ENCODE measurements at places on chromosomes 4 and X.
A peak's percentile ranks its signal among the peaks of the same experiment; 100 is the strongest.

DNA sequence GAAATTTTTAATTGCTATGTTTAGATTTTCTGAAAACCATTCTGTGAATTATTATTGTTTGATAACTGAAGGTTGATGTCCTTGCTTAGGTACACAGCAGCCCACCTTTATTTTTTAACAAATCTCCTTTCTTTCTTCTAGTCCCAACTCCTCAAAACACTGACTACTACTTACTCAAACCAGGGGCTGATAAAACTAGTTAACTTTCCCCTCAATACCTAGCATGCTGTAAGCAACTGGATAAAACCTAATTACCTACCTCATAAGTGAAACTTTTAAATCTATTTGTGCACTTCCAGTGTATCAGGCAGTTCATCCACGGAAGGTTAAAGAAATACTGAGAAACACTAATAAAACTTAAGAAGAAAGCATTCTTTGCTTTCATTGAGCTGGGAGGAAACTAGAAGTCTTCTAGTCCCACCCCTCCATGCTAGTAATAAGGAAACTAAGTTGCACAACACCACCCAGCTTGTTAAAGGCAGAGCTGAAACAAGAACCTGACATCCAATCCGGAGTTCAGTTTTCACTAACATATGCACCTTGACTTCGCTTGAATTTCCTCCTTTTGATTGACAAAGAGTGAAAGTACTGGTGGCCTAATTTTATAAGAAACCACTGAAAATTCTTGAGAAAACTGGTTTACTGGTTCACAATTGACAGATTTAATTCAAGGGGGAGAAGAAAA is 180.2 kb upstream of the TET2 start:
- no peaks in the 10 kb centered on the region for H3K27me3 ChIP-seq
- no peak overlapping the region for H3K4me3 ChIP-seq
- no peaks in the 10 kb centered on the region for H3K36me3 ChIP-seq

DNA sequence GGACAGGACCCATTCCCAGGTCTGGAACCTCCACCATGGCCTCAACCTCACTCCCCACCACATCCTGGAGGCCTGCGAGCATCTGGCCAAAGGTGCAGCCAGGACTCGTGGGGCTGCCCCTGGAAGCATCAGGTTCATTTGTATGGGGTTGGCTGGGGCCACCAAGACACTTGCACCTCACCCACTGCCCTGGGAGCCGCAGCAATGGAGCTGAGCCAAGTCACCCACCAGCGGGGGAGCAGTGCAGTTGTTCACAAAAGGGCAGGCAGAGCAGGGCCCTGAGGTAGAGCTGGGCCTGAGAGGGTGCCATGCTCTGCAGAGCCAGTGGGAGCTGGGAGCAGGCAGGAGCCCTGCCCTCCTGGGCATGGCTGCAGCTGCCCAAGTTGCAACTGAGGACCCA is 163.5 kb downstream of the FAM47A start:
- no peak overlapping the region for H3K27ac ChIP-seq
- H3K36me3 ChIP-seq = no peaks in the 10 kb centered on the region
- H3K4me3 ChIP-seq = no peak overlapping the region
- DNase-seq = no peak
- H3K27me3 ChIP-seq = no peaks in the 10 kb centered on the region

DNA sequence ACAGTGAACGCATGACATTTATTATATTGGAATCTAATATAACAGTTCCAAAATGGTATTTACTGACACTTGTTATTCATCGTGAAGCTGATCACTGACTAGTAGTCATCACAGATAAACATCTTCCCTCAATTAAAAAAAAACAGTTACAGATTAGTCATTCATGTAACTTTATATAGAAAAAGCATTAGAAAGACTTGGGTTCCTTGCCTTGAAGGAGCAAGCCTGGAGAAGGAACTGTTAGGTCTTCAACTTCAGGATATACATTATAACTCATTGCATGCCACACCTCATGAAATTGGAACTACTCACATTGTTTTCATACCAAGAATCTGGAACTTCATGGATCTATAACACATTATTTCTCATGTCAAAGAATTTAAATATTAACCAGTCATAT is 317.7 kb downstream of the CCSER1 start:
- H3K27ac ChIP-seq = peak overlapping the region; percentile 97
- H3K4me1 ChIP-seq = peaks cover 50% of the 10 kb centered on the region
- no peak for DNase-seq
- no peaks in the 10 kb centered on the region for H3K36me3 ChIP-seq
- no peak overlapping the region for H3K4me3 ChIP-seq

DNA sequence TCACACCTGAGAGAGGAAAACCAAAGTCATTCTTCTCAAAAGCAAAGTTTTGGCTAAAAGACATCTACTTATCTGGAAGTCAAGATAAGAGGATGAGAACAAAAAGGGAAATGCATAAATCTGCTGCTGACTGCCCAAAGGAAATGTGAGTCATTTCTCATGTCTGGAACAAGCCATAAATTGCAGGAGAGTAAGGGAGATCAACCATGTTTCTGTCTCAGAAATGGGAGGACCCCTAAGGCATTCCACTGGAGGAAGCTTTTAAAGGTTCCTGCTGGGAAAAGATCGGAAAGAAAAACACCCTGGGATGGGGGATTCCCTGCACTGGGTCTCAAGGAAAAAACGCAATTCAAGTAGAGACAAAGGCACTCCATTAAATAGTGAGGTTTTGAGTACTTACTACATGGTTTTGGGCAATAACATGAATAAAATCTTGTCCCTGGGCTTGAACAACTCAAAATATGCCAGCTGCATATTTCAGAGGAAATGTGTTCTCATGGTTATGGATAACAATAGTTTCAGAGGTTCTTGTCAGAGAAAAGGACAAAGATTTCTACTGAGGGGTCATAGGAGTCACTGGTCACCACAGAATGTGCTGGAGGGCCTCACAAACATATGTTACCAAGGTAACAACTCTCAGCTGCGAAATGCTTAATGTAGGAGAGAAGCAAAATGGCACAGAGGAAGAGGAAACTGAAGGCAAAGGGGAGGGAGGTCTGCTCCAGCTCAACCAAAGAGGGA is 19.3 kb downstream of the GPR143 start:
- H3K36me3 ChIP-seq = no peaks in the 10 kb centered on the region
- H3K4me1 ChIP-seq = peaks cover 19% of the 10 kb centered on the region
- no peaks in the 10 kb centered on the region for H3K27me3 ChIP-seq
- H3K4me3 ChIP-seq = no peak overlapping the region
- peak overlapping the region; percentile 98 for H3K27ac ChIP-seq

GRCh38 chr4:26837993-26838842 is 22.4 kb upstream of the STIM2 start:
- DNase-seq = no peak
- no peaks in the 10 kb centered on the region for H3K4me1 ChIP-seq
- H3K4me3 ChIP-seq = no peak overlapping the region

GRCh38 chr4:4391866-4392265 is 5.0 kb downstream of the NSG1 start:
- no peak overlapping the region for H3K4me3 ChIP-seq
- no peak for DNase-seq
- H3K36me3 ChIP-seq = no peaks in the 10 kb centered on the region

DNA sequence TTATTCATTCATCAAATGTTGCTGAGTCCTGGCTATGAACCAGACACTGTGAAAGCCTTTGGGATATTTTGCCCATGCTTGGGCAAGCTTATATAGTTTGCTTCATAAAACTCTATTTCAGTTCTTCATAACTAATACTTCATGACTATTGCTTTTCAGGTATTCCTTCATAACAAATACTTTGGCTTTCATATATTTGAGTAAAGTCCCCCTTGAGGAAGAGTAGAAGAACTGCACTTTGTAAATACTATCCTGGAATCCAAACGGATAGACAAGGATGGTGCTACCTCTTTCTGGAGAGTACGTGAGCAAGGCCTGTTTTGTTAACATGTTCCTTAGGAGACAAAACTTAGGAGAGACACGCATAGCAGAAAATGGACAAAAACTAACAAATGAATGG is 1.7 kb upstream of the AFP start:
- H3K4me1 ChIP-seq = no peaks in the 10 kb centered on the region
- no peak overlapping the region for H3K27ac ChIP-seq
- no peak for DNase-seq
- no peak overlapping the region for H3K4me3 ChIP-seq
- peaks cover 16% of the 10 kb centered on the region for H3K27me3 ChIP-seq
- H3K36me3 ChIP-seq = no peaks in the 10 kb centered on the region

- no peak overlapping the region for H3K4me3 ChIP-seq
- no peaks in the 10 kb centered on the region for H3K36me3 ChIP-seq
- no peaks in the 10 kb centered on the region for H3K27me3 ChIP-seq
- H3K27ac ChIP-seq = no peak overlapping the region
Observed at GRCh38 chr4:79764120-79764519, 308.9 kb downstream of the ANTXR2 start.

DNA sequence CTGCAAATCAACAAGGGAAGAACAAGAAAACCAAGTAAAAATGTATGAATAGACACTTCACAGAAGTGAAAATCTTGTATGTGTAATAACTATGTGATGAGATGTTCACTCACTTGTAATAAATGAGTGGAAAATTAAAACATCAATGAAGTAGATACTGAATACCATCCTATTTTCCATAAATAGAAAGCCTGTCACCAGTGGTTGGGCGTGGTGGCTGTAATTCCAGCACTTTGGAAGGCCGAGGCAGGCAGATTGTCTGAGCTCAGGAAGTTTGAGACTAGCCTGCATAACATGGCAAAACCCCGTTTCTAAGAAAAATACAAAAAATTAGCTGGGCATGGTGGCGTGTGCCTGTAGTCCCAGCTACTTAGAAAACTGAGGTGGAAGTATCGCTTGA is 53.5 kb upstream of the SOD3 start:
- no peak overlapping the region for H3K27ac ChIP-seq
- H3K4me1 ChIP-seq = no peaks in the 10 kb centered on the region
- H3K4me3 ChIP-seq = no peak overlapping the region
- H3K36me3 ChIP-seq = no peaks in the 10 kb centered on the region
- no peak for DNase-seq

- no peaks in the 10 kb centered on the region for H3K36me3 ChIP-seq
- no peak for DNase-seq
- no peak overlapping the region for H3K27ac ChIP-seq
- no peak overlapping the region for H3K4me3 ChIP-seq
Observed at GRCh38 chrX:56798339-56798711, 69.3 kb downstream of the NBDY start.

DNA sequence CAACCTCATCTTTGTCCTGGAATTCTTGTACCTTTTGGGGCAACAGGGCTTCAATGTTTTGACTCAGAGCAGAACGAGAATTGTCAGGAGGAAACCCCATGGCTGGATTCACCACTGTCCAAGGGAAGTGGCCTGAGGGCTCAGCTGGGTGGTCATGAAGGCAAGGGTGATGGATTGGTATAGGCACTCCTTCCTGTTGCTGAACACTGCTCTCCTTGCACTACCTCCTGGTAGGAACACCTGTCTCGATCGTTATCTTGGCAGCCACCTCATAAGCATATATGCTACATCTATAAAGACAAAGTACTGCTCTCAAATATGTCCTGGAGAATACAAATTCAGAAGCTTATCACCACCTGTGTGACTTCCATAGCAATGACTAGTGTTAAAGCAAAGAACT is 79.8 kb downstream of the CCNG2 start:
- DNase-seq = no peak
- H3K36me3 ChIP-seq = no peaks in the 10 kb centered on the region
- no peak overlapping the region for H3K27ac ChIP-seq
- H3K4me1 ChIP-seq = no peaks in the 10 kb centered on the region

DNA sequence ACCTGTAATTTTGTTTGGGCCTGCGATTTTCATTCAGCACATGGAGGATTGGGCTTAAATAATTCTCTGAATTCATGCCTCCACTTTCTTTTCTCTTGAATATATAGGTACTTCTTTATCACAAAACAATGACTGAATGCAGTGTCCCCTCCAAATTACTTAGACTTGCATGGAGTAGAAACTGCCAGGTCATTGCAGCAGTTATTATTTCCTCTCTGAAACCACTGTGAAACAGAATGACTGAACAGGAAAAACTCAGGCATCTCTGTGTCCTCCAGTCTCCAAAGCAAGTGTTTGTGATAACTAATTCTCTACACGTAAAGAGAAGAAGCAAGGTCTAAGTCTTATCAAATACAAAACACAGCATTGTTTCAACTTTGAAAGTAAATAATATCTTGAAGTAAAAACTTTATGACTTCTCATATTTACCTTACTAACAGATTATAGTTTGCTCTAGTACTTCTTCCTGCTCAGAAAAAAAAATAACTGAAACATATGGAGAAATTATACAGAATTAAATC is 144.5 kb upstream of the DIAPH2 start:
- H3K36me3 ChIP-seq = no peaks in the 10 kb centered on the region
- no peaks in the 10 kb centered on the region for H3K4me1 ChIP-seq
- no peak for DNase-seq

GRCh38 chrX:48590203-48591103 is 6.8 kb upstream of the WDR13 start:
- DNase-seq = no peak
- H3K4me1 ChIP-seq = peaks cover 15% of the 10 kb centered on the region
- H3K27ac ChIP-seq = peak overlapping the region; percentile 85
- H3K36me3 ChIP-seq = no peaks in the 10 kb centered on the region

GRCh38 chr4:158170691-158171561 is 1.9 kb downstream of the GASK1B start:
- peak overlapping the region; percentile 16 for H3K27ac ChIP-seq
- DNase-seq = peak; percentile 82
- H3K36me3 ChIP-seq = no peaks in the 10 kb centered on the region
- no peaks in the 10 kb centered on the region for H3K27me3 ChIP-seq
- H3K4me1 ChIP-seq = peaks cover 16% of the 10 kb centered on the region
- peak overlapping the region; percentile 22 for H3K4me3 ChIP-seq

GRCh38 chr4:156146571-156146970 is 192.9 kb upstream of the CTSO start:
- no peaks in the 10 kb centered on the region for H3K36me3 ChIP-seq
- DNase-seq = no peak
- H3K27ac ChIP-seq = no peak overlapping the region
- H3K27me3 ChIP-seq = no peaks in the 10 kb centered on the region
- H3K4me3 ChIP-seq = no peak overlapping the region

- DNase-seq = no peak
- H3K27ac ChIP-seq = no peak overlapping the region
- H3K4me3 ChIP-seq = no peak overlapping the region
- H3K27me3 ChIP-seq = no peaks in the 10 kb centered on the region
- H3K4me1 ChIP-seq = no peaks in the 10 kb centered on the region
- H3K36me3 ChIP-seq = no peaks in the 10 kb centered on the region
Observed at GRCh38 chrX:134026565-134027311, 41.3 kb upstream of the GPC3 start.

- no peaks in the 10 kb centered on the region for H3K36me3 ChIP-seq
- DNase-seq = no peak
- no peak overlapping the region for H3K4me3 ChIP-seq
- no peaks in the 10 kb centered on the region for H3K4me1 ChIP-seq
Observed at GRCh38 chr4:114997576-114998247, 115.7 kb downstream of the NDST4 start.

- no peak overlapping the region for H3K4me3 ChIP-seq
- H3K27me3 ChIP-seq = no peaks in the 10 kb centered on the region
- no peaks in the 10 kb centered on the region for H3K4me1 ChIP-seq
- DNase-seq = no peak
Observed at GRCh38 chrX:120120223-120120622, 4.5 kb upstream of the RHOXF1 start.

DNA sequence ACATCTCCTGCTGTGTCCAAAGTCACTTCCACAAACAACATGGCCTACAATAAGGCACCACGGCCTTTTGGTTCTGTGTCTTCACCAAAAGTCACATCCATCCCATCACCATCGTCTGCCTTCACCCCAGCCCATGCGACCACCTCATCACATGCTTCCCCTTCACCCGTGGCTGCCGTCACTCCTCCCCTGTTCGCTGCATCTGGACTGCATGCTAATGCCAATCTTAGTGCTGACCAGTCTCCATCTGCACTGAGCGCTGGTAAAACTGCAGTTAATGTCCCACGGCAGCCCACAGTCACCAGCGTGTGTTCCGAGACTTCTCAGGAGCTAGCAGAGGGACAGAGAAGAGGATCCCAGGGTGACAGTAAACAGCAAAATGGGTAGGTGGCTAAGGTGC is 123.9 kb downstream of the PDLIM5 start:
- DNase-seq = no peak
- H3K4me1 ChIP-seq = no peaks in the 10 kb centered on the region
- H3K36me3 ChIP-seq = peaks cover 59% of the 10 kb centered on the region

Data from RWPE2 (cell line).